ENCODE measurements at places on chromosomes 3 and 15.

- peak; percentile 52 for DNase-seq
Observed at GRCh38 chr3:123536153-123536895, 48.5 kb downstream of the HACD2 start.

DNA sequence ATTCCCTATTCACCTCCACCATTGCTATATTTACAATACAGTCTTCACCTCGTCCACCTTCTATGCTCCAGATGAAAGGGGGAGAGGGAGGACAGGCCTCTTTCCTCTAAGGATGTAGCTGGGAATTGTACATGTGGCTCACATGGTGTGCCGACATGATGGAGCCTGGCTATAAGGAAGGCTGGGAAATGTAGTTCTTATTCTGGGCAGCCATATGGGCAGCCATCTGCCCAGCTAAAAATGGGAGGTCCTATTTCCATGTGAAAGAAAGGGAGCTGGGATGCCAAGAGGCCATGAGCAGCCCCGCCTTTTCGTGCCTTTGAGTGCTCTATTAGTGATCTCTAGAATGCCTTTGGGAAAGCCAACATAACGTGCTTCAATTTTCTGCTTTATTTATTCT lies 27.1 kb upstream of the MGLL start:
- DNase-seq: no peak

- no peak for DNase-seq
Observed at GRCh38 chr3:107370907-107371306, 6.3 kb upstream of the CCDC54 start.

DNA sequence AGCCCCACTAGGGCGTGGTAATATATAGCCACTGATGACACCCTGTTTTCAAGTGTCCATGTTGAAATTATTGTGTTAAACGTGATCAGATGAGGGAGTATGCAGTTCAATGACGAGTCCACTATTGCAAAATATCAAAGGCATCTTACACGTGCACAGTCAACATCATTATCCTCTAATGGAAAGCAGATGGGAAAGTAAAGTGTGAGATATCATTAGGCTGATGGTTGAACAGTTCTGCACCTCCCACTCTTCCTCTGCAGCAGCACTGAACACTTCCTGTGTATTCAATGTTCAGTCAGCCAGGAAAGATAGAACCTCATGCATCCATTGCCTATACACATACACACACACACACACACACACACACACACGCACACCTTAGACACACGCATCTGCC lies 431.8 kb upstream of the CCDC54 start:
- DNase-seq: no peak

DNA sequence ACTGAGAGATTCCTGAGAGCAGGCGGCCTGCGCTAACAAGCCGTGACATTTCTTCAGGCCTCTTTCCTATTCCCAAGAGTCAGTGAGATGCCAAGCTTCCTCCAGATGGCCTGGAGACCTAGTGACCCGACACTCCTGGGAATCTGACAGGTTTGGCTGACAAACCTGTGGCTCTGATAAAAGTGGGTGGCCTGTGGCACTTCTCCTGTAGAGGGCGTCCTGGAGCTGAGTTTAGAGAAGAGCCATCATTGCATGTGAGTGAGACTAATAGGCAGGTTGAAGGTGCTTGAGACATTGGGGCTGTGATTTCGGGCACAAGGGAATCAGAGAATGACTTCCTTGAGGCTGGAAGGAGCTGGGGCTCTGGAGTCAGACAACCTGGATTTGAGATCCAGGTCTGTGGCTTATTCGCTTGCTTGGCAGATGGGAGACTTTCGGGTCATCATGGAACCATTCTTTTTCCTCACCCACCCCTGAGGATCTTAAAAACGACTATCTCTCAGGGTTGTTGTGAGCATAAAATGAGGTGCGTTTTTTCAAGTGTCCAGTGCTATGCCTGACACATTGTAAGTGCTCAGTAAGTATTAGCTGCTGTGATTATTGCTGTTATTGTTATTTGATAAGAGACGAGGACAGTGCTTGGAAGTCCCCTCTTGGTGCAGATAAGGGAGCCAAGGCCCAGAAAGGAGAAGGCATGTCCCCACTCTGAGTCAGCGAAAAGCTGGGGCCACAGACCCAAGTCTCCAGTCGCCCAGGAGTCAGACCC lies 77.2 kb downstream of the SCN10A start:
- DNase-seq: peak; percentile 64

- no peak for DNase-seq
Observed at GRCh38 chr15:95761501-95762165, 568.9 kb upstream of the NR2F2 start.

GRCh38 chr3:115469649-115470048 lies 153.7 kb upstream of the GAP43 start:
- no peak for DNase-seq

- no peak for DNase-seq
Observed at GRCh38 chr3:134009345-134010000, 20.3 kb downstream of the SLCO2A1 start.

GRCh38 chr3:125163739-125164601 lies 48.6 kb downstream of the SLC12A8 start:
- no peak for DNase-seq

- no peak for DNase-seq
Observed at GRCh38 chr3:49674497-49674983, 389 bp downstream of the APEH start.

- DNase-seq: no peak
Observed at GRCh38 chr3:52714335-52715302, 8.7 kb downstream of the SPCS1 start.

- no peak for DNase-seq
Observed at GRCh38 chr3:134988666-134989065, 193.6 kb downstream of the EPHB1 start.

GRCh38 chr15:82021992-82022391 lies 23.8 kb downstream of the MEX3B start:
- no peak for DNase-seq

GRCh38 chr3:35635407-35635806 lies 3.9 kb upstream of the ARPP21 start:
- DNase-seq: no peak

- DNase-seq: no peak
Observed at GRCh38 chr15:61171209-61171608, 57.9 kb downstream of the RORA start.

DNA sequence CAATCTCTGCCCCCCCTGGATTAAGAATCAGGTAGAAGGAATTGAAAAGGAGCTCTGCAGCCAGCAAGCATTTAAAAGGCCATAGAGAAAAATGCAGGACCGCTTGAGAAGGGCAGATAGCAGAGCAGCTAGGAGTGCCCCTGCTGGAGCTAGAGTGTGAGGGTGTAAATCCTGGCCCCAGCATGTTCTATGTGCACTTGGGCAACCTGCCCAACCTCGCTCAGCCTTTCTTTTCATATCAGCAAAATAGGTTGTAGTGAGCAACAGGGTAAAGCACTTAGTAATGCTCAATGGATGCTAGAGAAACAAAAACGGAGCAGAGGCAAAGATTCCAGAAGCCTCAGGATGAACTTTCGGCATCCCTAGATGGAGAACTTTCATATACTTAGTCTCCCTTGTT lies 25.0 kb upstream of the THBS1 start:
- DNase-seq: no peak

- DNase-seq: peak; percentile 56
Observed at GRCh38 chr3:197305854-197306253, 7.4 kb upstream of the DLG1 start.

GRCh38 chr3:38332201-38332600 lies 14.4 kb upstream of the XYLB start:
- no peak for DNase-seq

DNA sequence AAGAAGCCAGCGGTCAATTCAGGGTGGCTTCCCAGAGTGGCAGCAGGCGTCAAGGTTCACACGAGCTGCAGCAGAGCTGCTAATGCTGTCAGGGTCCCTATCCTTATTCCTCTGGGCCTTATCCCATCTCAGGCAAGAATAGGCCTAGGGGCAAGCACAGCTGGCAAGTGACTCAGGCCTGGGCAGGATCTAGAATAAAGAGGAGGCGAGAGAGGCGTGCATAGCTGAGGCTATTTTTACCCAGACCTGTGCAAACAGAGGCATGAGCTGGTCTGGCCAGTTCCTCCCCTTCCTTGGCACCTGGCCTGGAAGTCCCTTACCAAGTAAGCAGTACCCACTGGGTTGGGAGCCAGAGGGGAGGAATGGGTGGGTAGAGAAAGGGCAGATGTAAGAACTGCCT lies 12.2 kb upstream of the VIPR1 start:
- DNase-seq: no peak

DNA sequence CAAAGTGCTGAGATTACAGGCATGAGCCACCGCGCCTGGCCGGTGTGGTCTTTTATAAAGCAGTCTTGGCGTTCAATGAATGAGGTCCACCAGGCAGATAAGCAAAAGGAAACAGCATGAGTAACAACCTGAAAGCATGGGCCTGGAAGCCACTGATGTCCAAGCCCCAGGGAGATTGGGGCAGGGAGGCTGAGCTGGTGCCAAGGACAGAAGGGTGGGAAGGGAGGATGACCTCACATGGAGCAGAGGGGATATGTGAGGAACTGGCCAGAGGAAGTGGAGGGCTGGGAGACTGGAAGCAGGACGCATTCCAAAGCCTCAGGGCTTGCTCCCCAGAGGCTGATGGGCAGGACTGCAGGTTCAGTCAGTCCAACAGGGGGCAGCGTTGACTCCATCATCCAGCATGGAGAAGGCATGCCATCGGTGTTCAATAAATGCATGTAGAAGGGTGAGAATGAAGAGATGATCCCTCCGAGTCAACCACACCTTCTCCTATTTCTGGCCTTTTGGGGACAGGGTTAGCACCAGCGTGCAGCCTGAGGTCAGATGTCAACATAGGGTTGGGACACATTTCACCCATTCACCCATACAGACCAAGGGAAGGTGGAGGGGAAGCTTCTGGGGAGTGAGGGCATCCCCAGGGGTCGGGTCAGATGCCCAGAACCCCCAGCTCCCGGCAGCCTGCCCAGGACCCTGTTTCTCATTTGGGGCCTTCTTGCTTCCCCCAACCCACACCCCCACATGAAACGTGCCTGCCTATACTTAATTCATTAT lies 14.8 kb downstream of the MYL3 start:
- DNase-seq: no peak

- no peak for DNase-seq
Observed at GRCh38 chr3:113895964-113896363, 51.8 kb upstream of the ZDHHC23 start.

DNA sequence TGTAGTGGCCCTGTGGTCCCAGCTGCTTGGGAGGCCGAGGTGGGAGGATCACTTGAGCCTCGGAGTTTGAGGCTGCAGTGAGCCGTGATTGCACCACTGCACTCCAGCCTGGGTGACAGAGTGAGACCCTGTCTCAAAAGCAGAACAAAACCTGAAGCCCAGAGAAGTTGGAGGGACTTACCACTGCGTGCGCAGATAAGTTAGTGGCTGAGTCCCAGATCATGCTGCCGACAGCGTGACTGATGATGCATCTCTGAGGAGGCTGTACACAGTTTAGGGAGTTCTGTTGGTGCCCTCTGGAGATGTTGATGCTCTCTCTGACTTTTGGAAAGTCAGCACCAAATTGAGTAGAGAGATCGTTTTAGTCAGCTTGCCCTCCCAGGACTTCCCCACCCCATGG lies 15.8 kb upstream of the ABTB1 start:
- DNase-seq: no peak

DNA sequence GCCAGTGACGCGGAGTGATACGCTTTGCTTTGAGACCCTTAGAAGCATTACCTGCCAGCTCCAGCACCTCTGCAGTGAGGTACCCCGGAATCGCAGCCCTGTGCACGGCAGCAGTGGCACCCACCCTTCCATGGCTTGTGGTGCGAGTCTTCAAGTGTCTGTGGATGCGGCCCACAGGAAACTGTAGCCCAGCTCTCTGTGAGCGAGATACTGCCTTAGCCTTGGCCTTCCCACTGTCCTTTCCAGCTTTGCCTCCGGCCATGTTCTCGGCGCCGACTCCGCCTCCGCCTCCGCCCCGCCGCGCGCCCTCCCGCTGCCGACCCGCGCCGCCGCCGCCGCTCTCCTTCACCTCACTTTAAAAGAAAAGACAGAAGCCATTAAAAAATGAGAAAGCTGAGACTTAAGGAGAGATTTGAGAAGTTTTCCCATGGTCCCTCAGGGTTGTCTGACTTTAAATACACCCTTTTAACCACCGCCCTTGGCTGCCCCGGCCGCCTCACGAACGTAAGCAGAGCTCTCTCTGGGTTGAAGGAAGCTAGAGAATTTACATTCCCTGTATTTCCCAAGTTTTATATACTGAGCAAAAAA lies 78.5 kb upstream of the FAM174B start:
- DNase-seq: no peak

GRCh38 chr15:48888836-48889235 lies 10.9 kb downstream of the EID1 start:
- no peak for DNase-seq

DNA sequence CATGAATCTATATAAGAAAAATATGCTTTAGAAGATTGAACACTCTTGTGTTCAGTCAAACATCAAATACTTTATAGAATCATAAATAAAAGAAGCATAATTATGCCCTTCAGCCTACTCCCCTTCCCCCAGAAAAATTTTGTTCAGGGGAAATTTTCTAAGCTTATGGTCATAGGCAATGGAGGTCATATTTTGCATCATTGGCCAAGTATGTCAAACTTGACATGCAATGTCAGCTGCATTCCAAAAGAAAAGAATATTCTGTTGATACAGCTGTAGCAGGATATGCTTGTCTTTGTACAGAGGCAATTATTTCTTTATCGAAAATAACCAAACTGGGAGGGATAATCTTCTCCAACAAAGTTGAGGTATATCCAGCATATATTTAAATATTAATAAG lies 328.2 kb downstream of the ZIC1 start:
- DNase-seq: no peak

- no peak for DNase-seq
Observed at GRCh38 chr3:171309906-171310359, 150.3 kb downstream of the TNIK start.

DNA sequence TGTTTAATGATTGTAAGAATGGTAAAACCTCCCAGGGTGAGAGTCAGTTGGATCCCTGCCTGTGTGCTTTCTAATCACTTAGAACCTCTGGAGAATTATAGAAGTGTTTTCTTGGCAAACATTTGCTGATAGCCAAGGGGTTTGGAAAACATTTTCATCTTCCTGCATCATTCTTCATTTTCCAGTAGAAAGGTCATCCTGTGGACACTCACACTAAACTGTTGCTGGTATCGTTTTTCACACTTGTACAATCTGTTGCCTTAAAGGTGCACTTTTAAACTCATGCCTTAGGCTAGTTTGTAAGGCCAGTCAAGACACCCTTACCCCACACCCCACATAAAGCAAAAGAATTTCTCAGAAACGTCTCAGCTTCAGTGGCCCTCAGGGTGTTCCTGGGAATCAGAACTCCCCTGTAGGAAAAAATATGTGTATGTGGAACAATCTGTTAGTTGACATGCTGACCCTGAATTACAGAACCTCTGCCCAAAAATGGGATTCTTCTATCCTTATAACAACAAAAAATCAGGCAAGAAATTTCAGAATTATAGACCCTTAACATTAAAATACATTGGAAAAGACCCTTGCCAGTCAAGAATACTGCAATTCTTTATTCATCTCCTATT lies 5.8 kb upstream of the PLD1 start:
- DNase-seq: no peak

- DNase-seq: no peak
Observed at GRCh38 chr15:101399431-101399830, 90.1 kb downstream of the PCSK6 start.

GRCh38 chr3:58135712-58136543 lies 74.8 kb downstream of the DNASE1L3 start:
- no peak for DNase-seq

GRCh38 chr15:89184357-89184756 lies 37.0 kb downstream of the RLBP1 start:
- no peak for DNase-seq

Measured in GM13977 (cell line).